ENCODE measurements at places on chromosomes 1 and 21. TPM values are rescaled to one million over a fixed set of nuclear protein-coding genes. Genes with fewer than 3 reads are reported as not detected.

The CELA2A gene
- not detected for total RNA-seq

The COL6A1 gene
- total RNA-seq: 1,082 TPM

The GNAT2 gene
- 0.18 TPM for total RNA-seq

The MPZ gene
- total RNA-seq: 1.2 TPM

The MFN2 gene
- total RNA-seq: 41.9 TPM

DNA sequence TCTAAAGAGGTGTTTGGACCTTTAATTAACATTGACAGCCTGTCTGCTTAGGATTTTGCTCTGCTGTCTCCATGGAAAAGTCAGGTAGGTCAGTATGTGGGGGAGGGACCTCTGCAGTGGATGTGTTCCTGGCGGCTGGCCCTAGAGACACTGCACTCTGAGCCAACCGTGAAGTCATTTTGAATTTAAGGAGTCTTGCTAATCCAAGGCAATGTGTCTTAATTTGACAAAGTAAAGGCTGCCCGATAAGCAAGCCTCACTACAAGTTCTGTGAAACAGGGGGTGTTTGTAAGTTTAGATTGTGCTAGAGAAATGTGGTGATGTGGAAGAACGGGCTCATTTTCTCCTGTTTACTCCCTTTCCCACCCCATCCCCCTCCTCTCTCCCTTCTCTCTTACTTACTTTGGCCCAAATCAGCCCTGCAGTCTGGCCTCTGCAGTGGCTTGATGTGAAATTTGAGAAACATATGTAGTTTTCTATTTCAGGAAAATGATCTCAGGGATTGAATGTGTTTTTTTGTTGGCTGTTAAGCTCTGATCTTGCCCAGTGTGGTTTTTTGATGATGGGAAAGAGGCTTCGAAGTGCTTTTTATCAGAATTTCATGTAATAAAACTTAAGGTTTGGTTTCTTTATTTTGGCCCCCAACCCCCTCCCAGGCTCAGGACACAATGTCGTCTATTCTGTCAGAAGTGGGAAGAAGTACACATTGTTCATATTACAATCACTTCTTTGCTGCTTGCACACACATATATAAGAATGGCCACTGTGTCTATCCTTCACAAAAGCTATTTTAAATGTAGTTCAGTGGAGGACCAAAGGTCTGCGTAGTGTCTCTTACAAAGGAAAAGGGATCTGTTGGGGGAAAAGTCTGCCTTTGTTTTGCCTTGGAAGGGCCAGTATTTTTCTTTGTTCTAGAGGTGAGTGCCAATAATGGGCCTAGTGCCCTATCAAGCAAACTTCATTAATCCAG lies 96.6 kb downstream of the FGGY start:
- DNase-seq: peak; percentile 94

DNA sequence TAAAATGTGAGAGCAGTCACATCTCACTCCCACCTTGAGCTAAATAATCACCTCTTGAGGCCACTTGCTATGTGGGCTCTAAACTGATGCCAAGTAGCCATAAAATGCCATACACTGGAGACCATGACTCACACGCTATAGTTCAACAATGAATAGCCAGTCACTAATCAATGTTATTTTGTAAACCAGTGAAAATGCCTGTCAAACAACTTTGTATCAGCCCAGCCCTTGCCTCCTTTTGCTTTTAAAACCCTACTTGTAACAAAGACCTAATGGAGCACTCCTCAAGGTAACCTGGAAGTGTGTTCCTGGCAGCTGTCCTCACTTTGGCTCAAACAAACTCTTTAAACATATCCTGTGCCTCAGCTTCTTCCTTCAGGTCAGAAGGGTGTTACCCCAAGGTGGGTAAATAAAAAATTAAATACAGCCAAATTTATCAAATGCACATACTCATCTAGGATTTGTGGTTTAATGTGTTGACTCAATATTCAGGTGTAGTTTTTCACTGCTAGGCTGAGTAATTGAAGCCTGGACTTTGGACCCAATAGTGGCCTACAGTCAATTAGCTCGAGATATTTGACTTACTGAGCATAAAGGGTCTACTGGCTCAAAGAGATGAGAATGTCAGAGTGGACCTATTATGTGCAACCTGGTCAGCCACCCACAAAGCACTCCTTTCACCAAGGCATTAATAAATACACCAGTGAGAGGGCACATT lies 154.3 kb downstream of the COQ8A start:
- DNase-seq: no peak

DNA sequence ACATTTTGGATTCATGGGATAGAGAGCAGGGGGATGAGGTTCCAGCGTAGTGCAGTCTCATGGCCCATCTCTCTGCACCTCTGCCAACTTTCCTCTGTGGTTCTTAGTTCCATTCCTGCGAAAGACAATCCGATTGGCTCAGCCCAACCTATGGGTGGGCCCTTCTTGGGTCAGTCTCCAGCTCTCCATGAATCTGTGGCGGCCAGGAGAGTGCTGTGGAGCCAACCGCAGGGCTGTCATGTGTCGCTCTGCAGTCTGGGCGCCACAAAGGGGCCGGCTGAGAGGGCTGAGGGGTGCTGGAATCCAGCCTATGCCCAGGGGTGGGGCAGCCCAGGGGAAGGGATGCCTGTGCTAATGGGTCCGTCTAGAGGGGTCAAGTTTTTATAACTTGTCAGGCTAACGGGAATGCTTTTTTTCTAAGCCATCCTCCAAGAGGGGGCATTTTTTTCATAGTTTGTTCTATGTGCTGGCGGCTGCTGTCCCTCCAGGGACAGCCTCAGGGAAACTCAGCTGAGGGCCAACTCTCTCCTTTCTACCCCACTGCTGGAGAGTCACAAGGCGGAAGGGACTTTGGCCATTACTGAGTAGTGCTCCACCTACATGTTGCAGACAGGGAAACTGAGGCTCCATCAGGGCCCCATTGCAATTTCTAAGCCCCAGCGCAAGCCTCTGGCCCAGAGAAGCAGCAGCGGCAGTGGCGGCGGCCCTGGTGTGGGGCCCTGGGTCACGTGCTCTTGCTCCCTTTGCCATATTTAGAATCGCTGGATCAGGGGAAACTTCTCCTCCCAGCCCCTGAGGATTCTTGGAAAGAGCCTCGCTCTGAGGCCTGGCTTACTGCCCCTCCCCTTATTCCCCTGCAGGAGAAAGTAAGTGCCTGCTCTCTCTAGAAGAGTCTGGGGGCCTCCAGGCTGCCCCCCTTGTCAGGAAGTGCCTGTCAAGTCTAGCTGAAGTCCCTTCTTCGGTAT lies 23.4 kb downstream of the KCNQ4 start:
- peak; percentile 44 for DNase-seq

GRCh38 chr21:14531757-14532316 lies 14.3 kb downstream of the SAMSN1 start:
- no peak for DNase-seq

GRCh38 chr1:151334822-151335221 lies 7.6 kb upstream of the PI4KB start:
- DNase-seq: no peak

DNA sequence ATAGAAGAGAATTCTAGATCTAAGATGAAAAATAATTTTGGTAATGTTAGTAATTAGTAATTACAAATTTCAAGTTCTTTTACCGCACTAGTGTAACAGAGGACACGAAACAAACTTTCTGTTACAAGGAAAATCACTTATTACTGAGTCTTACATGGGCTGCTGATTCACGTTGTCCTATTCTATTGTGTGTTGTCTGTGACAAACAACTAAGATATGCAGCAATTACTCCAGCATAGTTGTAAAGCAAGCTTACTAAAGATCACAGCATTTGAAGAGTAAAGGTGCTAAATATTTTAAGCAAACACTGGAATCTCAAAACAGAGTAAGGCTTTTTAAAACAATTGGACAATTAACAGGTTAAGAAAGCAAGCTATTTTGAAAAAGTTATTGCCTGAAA lies 502.3 kb downstream of the KCNT2 start:
- DNase-seq: peak; percentile 4

GRCh38 chr1:27157194-27157593 lies 2.3 kb upstream of the SLC9A1 start:
- DNase-seq: no peak

DNA sequence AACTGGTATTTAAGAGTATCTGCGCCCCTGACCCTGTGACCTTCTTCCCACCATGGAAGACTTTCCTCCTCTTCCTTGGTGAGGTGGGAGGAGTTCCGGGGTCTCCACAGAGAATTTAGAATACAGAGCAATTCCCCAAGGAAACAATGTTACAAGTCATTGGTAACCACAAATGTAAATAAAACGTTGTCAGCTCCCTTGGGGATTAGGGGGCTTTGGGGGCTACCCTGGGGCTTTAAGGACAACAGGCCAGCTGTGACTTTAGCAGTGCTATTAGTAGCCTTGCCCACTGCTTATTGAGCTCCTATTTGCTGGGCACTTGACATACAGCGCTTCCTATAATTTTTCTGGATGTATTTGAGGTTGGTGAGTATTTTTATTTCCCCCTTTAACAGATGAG lies 69.0 kb downstream of the IGSF21 start:
- DNase-seq: no peak

GRCh38 chr1:14594045-14594444 lies 4.4 kb upstream of the KAZN start:
- no peak for DNase-seq

All from fibroblast of the aortic adventitia (primary cell).